ENCODE measurements at places on chromosomes 6 and 20.

- no peak for DNase-seq
Observed at GRCh38 chr6:7971499-7971898, 60.9 kb upstream of the TXNDC5 start.

GRCh38 chr6:125053809-125054208 lies 91.6 kb downstream of the RNF217 start:
- no peak for DNase-seq

DNA sequence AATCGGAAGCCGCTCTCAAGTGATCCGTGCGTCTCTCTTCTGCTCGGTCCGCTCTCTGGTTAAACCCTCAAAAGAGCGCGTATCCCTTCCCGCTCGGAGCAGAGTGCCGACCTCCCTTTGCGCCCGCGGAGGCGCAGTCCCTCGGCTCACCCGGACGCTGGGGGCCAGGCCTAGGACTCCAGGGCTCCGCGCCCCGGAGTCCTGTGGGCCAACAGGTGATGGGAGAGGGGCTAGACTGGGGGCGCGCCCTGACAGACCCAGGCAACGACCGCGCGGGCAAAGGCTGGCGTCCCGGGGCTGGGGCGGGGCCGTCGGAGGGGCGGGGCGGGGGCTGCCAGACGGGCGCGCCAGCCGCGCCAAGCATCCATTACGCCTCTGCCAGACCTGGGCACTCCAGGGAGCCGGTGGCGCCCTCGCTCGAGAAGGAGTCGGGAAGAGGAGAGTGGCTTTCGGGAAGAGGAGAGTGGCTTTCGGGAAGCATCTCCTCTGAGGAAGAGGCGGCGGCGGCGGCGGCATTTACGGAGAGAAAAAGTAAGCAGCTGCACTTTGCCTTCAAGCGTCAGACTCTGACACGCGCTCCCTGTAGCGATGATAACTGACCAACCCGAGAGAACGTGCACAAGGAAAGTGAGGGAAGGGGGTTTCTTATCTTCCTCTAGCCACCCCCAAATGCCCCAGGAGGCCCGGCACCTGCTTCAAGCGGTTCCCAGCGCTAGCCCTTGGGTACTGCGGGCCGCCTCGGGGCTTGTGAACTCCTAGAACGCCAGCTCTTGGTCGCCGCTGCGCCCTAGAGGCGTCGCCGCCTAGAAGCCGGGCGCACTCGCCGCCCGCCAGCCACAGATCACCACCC lies 2.6 kb downstream of the EPHA7 start:
- DNase-seq: no peak

DNA sequence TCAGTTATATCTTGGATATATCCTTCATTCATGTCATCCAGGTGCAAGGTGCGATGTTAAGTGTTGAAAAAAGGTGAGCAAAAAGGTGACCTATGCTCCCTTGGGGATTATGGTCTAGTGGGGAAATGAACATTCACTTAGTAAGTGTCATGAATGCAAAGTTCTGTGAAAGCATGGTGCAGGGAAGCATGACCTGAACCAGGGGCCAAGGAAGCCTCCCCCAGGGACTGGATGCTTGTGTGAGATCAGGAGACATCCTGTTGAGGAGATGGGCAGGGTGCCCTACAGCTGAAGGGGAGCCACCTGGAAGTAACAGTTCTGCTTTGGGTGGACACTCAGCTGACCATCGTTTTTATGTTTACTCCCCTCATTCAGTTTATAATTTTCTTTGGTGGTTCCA lies 179.5 kb downstream of the SYNDIG1 start:
- no peak for DNase-seq

DNA sequence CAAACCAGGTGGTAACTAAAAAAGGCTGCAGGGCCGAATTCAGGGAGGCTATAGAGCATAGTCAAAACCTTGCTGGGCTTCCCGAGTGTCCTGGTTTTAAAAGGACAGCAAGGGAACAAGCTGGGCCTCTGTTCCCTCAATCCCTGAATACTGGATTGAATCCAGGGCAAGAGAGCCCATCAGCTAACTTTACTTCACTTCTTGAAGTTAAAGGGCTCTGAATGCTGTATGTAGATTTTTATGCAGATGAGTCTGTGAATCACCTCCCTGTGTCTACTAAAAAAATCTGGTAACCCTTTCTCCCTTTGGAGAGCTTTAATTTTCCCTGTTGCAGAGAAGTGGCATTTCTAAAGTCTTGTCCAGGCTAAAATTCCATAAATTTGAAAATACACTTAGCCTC lies 29.5 kb downstream of the LYRM4 start:
- DNase-seq: no peak

DNA sequence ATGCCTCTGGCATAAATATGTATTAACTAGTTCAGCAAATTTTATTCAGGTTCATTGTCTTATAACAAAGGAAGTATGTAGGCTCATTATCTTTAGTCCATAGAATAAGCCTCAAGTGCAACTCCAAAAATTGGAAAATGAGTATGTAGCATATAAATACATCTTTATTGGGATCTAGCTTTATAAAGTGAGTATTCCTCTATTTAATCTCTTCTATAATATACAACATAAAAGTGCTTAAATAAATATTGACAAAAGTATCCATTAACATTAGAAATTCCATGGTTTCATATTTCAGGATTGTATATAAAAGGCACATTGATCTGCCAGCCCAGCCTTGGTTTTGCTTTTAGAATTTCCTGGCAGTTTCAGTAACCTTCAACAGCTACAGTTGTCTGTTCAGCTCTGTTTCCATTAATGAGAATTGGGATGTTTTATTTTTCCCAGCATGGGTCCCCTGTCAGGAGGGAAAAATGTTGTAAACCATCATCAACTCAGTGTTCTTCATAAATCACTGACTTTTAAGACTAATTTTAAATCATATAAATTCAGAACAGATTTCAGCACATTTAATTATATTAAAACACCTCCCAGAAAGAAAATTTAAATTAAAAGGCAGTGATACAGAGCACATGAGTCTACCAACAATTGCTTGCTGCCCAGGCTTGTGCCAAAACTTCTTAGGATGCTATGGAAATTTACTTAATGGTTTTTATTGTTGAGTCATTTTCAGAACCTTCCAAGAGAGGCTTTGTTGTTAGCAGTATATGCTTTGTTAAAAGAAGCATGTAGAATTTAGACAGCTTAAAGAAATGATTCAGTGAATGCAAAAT lies 119.7 kb downstream of the ADGRG6 start:
- no peak for DNase-seq

DNA sequence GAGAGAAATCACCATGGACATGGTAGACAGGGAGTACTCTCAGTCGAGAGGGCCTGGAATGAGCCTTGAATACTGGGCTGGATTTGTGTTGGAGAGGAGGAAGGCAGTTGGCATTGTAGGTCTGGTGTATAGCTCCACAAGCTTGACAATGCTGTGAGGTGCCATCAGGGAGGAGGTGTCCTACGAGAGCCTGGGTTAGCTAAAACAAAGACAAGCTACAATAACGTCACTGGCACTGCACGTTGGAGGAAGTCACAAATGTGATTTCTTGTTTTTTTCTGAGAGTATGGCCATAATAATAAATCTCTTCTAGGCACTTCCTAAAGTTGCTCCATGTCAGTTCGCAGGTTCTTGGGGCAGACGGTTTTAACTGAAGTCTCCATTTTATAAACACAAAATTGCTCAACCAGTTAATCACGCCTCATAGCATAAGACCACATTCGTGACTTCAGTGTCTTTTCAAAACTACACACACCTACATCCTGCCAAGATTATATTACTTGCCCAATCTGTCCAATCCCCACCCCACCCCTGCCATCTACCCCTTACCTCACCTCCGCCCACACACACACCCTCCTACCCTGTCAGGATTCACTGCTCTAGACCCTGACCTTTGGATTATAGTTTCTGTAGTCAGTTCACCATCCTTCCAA lies 4.4 kb upstream of the HLA-DMB start:
- DNase-seq: no peak

All from T-helper 22 cell (primary cell).